Activated T-helper 1 cell treated with anti-CD3 and anti-CD28 coated beads, Interleukin-12 subunit alpha, Interleukin-12 subunit beta, Interleukin-2, Interleukin-4 antibody, amounts not matched to agents 30 ng/mL and 10 ng/mL and 1 ng/mL, durations not matched to agents 14 hours and 24 hours and 36 hours (primary cell): ENCODE measurements at places on chromosomes 4 and X. TPM values are rescaled to one million over a fixed set of nuclear protein-coding genes. Genes with fewer than 3 reads are reported as not detected.

GRCh38 chrX:104913348-104913747 lies 307.1 kb downstream of the TEX13A start:
- H3K27me3 ChIP-seq = no peaks in the 10 kb centered on the region
- no peak for DNase-seq
- H3K36me3 ChIP-seq = no peaks in the 10 kb centered on the region

NXT2 gene
- 10.3 and 11.8 TPM in 2 replicates for total RNA-seq

DNA sequence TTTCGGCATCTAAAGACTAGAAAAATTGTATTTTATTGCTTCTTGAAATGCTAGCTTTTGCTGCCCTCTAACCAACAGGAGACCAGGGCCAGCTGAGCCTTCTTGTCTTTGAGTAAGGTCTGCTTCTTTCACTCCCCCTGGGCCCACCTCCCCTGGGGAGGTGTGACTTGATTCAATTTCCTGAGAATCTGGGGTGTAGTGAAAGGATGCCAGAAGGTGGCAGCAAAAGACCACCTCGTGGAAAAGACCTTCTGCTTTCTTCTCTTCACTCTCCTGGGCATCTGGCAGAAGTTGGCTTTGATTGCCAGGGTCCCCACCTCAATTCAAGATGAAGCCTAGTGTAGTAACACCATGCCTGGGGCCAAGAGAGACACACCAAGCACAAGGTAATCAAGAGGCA lies 96.5 kb upstream of the MAOA start:
- DNase-seq = no peak
- no peak overlapping the region for H3K4me3 ChIP-seq
- no peaks in the 10 kb centered on the region for H3K4me1 ChIP-seq
- peaks cover 7% of the 10 kb centered on the region for H3K27me3 ChIP-seq

GRCh38 chrX:53223068-53223693 lies 1.8 kb downstream of the KDM5C start:
- peak overlapping the region; percentile 97 for H3K4me3 ChIP-seq
- peaks cover 50% of the 10 kb centered on the region for H3K4me1 ChIP-seq
- peaks cover 21% of the 10 kb centered on the region for H3K36me3 ChIP-seq
- H3K27ac ChIP-seq = peak overlapping the region; percentile 58
- no peaks in the 10 kb centered on the region for H3K27me3 ChIP-seq
- no peak for DNase-seq

GJB1 gene
- total RNA-seq = not detected in 2 replicates

- no peaks in the 10 kb centered on the region for H3K36me3 ChIP-seq
- H3K27me3 ChIP-seq = no peaks in the 10 kb centered on the region
- H3K27ac ChIP-seq = no peak overlapping the region
- H3K4me3 ChIP-seq = no peak overlapping the region
Measured at GRCh38 chrX:87728024-87728423, 210.4 kb downstream of the KLHL4 start.

- peaks cover 7% of the 10 kb centered on the region for H3K27me3 ChIP-seq
- no peaks in the 10 kb centered on the region for H3K36me3 ChIP-seq
- no peak overlapping the region for H3K4me3 ChIP-seq
- peaks cover 10% of the 10 kb centered on the region for H3K4me1 ChIP-seq
- DNase-seq = peak; percentile 26
Measured at GRCh38 chr4:158253350-158253980, 43.2 kb downstream of the TMEM144 start.

NMU gene
- 0.27 TPM in 1 of 2 replicates, not detected in the other for total RNA-seq

GRCh38 chr4:159291176-159291575 lies 188.3 kb downstream of the RAPGEF2 start:
- no peaks in the 10 kb centered on the region for H3K36me3 ChIP-seq
- H3K27ac ChIP-seq = no peak overlapping the region
- DNase-seq = no peak
- no peaks in the 10 kb centered on the region for H3K4me1 ChIP-seq

RXFP1 gene
- not detected in 2 replicates for total RNA-seq

DNA sequence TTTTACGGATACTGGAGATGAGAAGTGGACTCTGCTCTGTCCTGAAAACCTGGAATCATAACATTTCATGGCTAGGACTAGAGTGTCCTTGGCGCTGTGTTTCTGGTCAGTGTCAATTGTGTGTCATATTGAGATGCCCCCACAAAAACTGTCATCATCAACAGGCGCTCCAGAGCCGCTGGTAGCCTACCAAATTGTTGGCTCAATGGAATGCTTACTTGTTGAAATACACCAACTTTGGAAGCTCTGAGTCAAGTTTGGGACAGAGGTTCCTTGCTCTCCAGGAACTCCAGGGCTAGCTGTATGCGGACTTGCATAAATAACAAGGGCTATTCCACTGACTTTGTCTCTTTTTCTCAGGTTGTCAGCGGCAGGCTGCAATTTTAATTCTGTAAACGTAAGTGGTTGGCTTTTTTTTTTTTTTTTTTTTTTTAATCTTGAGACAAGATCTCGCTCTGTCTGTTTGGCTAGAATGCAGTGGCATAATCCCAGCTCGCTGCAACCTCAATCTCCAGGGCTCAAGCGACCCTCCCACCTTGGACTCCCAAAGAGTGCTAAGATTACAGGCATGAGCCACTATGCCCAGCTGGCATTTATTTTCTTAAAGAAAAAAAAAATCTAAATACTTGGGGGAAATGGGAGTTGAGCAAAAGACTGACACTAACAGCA lies 871 bp upstream of the HPGD start:
- peak overlapping the region; percentile 74 for H3K27ac ChIP-seq
- peaks cover 48% of the 10 kb centered on the region for H3K27me3 ChIP-seq
- H3K4me1 ChIP-seq = peaks cover 23% of the 10 kb centered on the region
- no peaks in the 10 kb centered on the region for H3K36me3 ChIP-seq
- peak overlapping the region; percentile 85 for H3K4me3 ChIP-seq

GRCh38 chr4:108107729-108108382 lies 60.9 kb downstream of the LEF1 start:
- H3K4me3 ChIP-seq = peak overlapping the region; percentile 64
- peak overlapping the region; percentile 98 for H3K27ac ChIP-seq
- H3K4me1 ChIP-seq = peaks cover 91% of the 10 kb centered on the region

DNA sequence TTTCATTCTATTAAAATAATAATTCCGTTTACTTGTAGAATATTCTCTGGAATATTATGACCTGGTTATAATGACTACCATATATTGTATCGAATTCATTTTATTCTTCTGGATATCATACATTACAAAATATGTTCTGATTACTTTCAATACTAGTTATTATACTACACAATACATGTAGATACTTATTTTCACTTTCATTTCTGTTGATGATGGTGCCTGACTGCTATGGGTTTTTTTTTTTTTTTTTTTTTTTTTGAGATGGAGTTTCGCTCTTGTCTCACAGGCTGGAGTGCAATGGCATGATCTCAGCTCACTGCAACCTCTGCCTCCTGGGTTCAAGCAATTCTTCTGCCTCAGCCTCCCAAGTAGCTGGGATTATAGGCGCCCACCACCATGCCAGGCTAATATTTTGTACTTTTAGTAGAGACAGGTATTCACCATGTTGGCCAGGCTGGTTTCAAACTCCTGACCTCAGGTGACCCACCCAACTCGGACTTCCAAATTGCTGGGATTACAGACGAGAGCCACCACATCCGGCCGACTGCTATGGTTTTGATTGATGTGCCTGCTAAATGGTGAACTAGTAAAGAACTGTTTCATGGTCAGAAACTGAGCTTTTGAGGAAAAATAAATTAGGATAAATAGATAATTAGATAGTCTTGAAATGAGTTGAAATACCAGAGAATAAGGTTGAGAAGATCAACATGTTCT lies 39.5 kb downstream of the PCDH10 start:
- no peak for DNase-seq
- no peaks in the 10 kb centered on the region for H3K27me3 ChIP-seq
- H3K27ac ChIP-seq = no peak overlapping the region
- no peak overlapping the region for H3K4me3 ChIP-seq
- H3K4me1 ChIP-seq = no peaks in the 10 kb centered on the region
- no peaks in the 10 kb centered on the region for H3K36me3 ChIP-seq
